ENCODE measurements at places on chromosomes 16 and 17. TPM values are rescaled to one million over a fixed set of nuclear protein-coding genes. Genes with fewer than 3 reads are reported as not detected.

The TMEM98 gene
- total RNA-seq: 117 TPM

The FLYWCH2 gene
- total RNA-seq: 48.2 TPM

The SLC5A10 gene
- not detected for total RNA-seq

GRCh38 chr17:56824503-56824902, 9.2 kb downstream of the C17orf67 start:
- DNase-seq: no peak

DNA sequence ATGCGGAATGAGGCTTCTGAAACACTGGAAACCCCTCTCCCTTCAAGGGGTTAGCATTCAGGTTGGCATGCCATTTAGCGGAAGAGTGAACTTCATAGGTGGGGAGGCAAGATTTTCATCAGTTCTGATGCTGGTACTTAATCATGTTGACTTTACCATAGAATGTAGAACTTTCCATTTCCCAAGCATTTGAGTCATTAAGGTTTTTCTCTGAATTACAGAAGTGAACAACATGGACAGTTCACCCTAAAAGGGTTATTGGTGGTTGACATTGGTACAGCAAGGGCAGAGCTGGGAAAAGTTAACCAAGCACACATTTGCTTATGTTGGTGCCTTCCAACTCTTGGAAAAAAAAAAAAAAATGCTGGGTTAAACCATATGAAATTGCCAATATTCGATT, 39.1 kb downstream of the GAN start:
- no peak for DNase-seq

- no peak for DNase-seq
Measured at GRCh38 chr17:80529104-80529903, 15.3 kb upstream of the RPTOR start.
